Fibroblast of gingiva (primary cell): ENCODE measurements at places on chromosomes 16 and 17.

- no peak for DNase-seq
These were observed 38.4 kb upstream of the IRX6 start for GRCh38 chr16:55285586-55285985.

DNA sequence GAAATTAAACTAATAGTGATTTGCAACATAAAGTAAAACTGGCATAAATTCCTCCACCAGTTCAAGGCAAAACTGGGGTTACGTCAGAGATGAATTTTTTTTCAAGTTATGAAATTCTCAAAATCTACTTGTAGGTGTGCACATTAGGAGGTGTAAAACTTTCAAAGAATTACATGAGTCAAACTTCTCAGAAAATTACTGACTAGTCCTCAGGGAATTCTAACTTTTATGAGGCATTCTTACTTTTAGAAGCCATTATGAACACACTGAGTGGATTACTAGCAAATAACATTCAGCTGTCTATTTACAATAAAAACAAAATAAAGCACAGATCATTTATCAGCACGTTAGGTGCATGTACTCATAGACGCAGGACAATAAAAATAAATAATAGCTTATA lies 348.7 kb downstream of the CDH11 start:
- DNase-seq, result no peak

GRCh38 chr17:73956595-73957465 lies 246.6 kb upstream of the RPL38 start:
- no peak for DNase-seq

GRCh38 chr16:29644338-29644857 lies 18.6 kb upstream of the SPN start:
- no peak for DNase-seq

GRCh38 chr16:84477661-84478060 lies 26.8 kb downstream of the MEAK7 start:
- DNase-seq, result no peak

DNA sequence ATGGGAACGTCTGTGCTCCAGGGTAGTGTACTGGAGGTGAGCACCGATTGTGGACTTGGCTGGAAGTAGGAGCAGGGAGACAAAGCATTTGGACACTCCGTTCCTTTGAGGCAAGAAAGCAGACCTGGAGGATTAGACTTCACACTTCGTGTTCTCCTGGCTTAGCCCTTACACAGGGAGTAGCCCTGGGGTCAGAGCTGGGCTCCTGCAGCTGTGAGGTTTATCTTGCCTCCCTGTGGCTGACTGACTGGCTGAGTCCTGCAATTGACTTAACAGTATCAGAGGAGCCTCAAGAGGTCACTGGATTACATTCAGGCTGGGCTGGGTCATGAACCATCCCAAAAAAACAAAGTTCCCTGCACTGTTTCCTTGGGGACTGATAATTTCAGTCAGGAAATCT lies 37.1 kb downstream of the MPRIP start:
- no peak for DNase-seq

DNA sequence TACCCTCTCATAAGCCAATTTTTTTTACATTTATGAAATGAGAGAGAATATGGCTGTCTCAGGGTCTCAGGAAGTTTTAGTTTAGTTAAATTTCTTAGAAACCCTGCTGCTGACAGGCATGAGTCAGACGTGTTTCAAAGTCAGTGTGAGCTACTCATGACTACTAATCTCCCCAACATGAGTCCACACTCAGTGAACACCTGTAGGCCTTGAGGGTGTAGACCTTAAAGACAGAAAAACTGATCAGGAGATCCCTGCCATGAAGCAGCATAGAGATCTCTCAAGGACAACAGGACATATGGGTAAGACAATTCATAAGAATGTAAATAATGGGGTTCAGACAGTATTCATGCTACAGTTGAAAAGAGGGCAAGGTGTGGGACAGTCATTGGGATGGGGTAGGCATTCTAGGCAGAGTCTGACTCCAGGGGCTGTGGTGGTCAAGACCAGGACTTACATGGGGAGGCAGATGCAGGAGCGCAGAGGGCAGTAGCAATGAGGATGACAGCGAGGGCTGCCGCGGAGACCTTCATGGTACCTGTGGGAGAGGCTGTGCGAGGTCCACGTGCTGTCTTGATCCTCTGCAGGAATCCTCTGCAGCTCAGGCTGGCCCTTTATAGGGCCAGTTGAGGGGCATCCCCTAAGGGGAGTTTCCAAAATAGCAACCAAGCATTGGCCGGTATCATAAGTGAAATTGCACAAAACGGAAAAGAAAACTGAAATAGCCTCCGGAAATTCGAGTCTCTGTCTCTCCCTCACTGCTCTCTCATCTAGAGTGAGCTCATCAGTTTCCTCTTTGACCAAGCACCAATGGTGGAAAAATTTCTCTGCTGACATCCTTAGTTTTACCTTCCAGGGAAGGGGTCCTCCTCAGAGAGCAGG lies at the start of gene CCL5:
Gene CCL5 (minus strand): TSS at position 588 of the 882 bp plus-strand sequence.
- no peak for DNase-seq

GRCh38 chr16:56601325-56601724 lies 7.1 kb upstream of the MT2A start:
- no peak for DNase-seq

GRCh38 chr17:52025236-52025635 lies 133.3 kb downstream of the CA10 start:
- DNase-seq, result no peak

GRCh38 chr17:29155966-29156338 lies 24.2 kb downstream of the MYO18A start:
- no peak for DNase-seq

- no peak for DNase-seq
These were observed 98.6 kb downstream of the USP22 start for GRCh38 chr17:20944014-20944865.
